Hematopoietic multipotent progenitor cell treated with erythropoietin and hydrocortisone succinate and interleukin-3 and kit ligand, for 6 days (in vitro differentiated cells): ENCODE measurements at places on chromosomes 5 and 9.

GRCh38 chr9:135714242-135715055 lies 12.5 kb downstream of the KCNT1 start:
- no peak for DNase-seq

GRCh38 chr5:131769961-131770360 lies 26.9 kb downstream of the FNIP1 start:
- no peak for DNase-seq

DNA sequence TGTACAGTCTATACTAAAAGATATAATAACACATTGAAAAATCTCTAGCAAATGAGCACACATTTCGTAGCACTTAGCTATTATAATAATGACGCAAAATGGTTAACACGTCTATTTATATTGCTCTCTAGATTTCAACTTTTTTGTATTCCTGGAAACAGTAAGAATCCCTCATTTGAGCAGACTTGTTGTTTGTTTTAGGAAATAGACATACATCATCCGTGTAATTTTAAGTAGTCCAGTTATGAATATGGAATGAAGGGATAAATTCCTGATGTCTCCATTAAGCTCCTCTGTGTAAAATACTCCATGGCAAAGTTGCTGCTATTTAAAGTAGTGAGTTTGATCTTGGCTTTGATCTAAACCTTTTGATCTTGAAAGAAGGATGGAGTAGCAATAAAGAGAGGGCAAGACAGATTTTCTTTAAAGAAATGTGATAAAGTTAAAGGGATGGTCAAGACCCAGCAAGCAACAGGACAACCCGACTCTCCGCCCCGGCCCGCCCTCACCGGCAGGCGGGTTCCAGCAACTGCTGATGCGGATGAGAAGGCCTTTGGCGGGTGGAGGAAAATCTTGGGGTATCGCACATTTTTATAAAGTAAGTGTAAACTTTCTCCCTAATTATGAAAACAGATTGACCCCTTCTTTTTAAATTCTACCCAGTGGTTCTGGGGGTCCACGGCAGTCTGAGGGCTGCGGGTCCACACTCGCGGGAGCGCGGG lies 277.4 kb downstream of the AOPEP start:
- DNase-seq, result peak; percentile 52

GRCh38 chr5:35608881-35609779 lies 8.5 kb upstream of the SPEF2 start:
- no peak for DNase-seq

GRCh38 chr5:6837519-6838110 lies 124.4 kb downstream of the TENT4A start:
- peak; percentile 33 for DNase-seq

DNA sequence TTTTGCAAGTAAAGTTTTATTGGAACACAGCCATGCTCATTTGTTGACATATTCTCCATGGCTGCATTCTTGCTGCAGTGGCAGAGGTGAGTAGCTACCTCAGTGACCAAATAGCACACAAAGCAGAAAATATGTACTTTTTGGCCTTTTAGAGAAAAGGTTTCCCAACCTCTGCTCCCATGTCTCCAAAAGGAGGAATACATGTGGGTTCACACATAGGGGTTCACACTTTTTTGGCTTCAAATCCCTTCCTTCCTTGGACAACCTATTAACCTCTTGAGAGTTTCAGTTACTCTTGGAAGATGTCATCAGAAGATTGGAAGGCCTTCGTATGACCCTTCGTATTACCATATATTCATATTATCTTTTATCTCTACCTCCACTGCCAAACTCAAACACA lies 285.1 kb upstream of the TUT7 start:
- DNase-seq, result no peak

DNA sequence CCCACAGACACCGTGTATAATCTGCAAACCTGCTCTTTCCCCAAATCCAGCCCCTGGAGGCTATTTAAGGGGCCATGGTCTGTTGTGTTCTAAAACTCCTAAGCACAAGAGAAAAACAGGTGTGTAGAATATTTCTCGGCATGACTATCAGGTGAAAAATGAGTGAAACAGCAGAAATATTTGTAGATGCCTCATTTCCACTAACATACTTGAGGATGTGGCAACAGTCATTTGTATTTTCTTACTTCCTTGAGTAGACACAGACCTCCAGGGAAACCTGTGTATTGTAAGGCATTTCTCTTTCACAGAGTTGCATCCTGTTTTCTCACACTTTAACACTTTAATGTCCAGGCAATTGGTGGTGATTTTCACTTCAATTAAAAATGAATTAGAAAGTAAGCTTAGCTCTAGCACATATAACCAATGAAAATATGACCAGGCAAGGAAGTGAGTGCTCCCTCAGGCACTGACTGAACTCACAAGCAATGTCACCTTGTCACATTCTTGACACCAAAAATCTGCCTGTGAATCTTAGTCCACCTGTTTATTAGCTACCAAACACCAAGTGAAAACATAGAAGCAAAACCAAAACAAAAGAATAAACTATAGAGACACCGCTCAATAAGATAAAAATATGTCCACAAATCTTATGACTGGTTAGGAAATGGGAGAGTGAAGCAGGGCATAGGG lies 64.4 kb downstream of the DIRAS2 start:
- no peak for DNase-seq

DNA sequence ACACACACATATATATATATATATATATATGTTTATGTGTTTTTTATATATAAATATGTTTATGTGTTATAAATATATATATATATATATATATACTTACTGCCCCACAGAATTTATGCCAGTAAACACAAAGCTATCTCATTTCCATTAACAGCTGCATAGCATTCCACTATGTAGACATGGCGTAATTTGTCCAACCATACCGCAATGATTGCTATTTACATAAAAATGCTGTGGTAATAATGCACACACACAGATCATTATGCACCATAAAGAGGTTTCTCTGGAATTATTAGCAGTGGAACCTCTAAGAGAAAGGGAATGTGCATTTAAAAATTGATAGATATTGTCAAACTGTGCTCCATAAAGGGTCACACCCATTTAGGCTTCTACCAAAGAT lies 150.1 kb downstream of the CEP120 start:
- no peak for DNase-seq

GRCh38 chr9:18014556-18014955 lies 435.7 kb downstream of the SH3GL2 start:
- DNase-seq, result no peak

DNA sequence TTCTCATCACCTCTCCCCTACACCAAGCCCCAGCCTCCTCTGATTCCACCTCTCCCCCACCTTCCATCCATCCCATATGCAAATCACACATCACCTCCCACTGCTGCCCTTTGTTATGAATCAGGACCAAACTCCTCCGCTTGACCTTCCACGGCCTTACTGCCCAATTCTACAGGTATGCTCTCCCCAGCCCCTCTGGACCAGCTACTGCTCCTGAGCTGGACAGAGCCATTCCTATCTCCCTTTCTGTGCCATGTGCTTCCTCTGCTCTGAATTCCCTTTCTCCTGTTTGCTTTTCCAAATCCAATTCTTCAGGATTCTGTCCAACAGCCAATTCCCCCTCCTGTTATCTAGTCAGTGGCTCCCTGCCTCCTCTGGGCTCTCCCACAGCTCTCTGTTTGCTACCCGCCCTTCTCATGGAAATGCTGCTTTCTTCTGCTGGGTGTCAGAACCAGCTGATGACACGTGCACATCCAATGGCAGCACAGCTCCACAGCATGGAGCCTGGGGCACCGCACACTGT lies 8.3 kb downstream of the FABP6 start:
- DNase-seq, result no peak

- DNase-seq, result no peak
These were observed 394 bp downstream of the TLR4 start for GRCh38 chr9:117704597-117704996.

- DNase-seq, result no peak
These were observed 110.5 kb upstream of the CD180 start for GRCh38 chr5:67306965-67307607.

DNA sequence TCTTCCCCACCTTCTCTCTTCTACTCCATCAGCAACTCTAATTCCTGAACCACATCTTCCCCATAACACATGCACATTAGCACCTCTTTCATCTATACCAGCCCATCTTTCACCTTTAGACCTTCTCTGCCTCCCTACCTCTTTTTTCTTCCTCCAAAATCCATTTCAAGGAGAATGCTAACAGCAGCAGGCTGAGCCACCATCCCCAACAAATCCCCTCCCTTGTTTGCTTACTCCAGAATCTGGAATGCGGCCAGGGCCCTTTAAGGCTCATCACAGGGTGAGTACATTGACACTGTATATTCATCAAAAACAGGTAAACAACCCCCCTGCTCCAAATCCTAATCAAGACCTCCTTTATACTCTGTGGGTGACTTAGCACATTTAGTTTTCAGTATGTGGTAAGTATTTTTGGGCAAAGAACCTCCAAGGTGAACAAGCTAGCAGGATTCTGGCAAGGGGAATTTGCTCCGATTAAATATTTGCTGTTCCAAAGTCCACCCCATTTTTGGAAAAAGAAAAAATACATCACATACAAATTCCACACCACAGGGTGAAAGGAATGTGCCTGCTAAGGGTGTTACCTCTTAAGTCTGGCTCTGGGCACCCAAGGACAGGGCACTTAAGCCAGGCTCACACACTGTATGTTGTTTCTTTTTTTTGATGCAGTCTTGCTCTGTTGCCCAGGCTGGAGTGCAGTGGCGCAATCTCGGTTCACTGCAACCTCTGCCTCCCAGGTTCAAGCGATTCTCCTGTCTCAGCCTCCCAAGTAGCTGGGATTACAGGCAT lies 71.4 kb downstream of the SERINC5 start:
- no peak for DNase-seq

GRCh38 chr9:99389087-99390033 lies 167.3 kb downstream of the SEC61B start:
- no peak for DNase-seq

DNA sequence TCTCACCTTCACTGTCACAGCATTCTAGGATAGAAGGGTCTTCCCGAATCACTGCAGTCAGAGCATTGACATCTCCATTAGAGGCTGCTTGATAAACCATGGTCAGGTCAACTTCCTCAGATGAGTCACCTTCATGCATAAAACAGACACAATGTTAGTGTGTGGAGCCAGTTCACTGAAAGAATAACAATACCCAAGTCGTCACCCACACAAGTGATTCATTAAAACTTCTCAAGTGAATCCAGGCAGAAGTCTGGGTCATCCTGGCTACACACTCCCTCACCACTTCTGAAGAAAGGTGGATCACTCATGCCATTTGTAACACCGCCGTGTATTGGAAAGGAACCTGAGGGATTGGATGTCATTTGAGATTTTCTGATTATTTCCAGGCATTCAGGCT lies 49.6 kb downstream of the ANKRD55 start:
- DNase-seq, result no peak

GRCh38 chr5:167317884-167318283 lies 973.6 kb upstream of the WWC1 start:
- no peak for DNase-seq

DNA sequence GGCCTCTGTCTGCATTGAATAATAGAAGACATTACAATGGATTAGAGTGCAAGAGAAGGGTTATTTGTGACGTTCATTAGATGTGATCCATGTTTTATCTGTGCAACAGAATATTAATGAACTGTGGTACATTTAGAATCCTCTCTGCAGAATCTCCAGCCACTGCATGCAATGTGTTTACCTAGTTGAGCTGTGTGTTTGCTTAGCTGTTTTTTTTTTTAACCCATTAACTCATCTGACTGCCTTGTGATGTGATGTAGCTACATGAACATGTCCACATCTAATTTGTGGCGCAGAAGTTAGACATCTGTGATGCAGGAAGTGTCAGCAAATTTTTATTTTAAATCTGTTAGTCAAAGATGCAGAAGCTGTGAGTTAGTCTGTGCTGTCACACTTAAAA lies 236.9 kb downstream of the CD180 start:
- DNase-seq, result no peak

DNA sequence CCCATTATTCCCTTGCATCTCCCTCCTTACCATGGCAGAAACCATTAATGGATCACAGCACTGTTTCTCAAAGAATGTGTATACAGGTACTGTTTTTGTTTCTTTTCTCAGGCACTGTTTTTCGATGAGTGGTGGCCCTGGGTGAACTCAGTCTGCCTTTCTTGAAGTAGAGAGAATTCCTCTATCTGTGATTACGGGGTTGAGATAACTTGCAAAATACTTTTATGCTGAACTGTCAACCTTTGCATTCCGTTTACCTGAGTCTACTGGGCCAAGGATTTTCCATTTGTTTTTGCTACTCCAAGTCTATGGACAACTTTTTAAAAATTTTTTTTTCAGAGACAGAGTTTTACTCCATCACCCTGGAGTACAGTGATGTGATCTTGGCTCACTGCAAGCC lies 82.7 kb upstream of the CLINT1 start:
- DNase-seq, result no peak

DNA sequence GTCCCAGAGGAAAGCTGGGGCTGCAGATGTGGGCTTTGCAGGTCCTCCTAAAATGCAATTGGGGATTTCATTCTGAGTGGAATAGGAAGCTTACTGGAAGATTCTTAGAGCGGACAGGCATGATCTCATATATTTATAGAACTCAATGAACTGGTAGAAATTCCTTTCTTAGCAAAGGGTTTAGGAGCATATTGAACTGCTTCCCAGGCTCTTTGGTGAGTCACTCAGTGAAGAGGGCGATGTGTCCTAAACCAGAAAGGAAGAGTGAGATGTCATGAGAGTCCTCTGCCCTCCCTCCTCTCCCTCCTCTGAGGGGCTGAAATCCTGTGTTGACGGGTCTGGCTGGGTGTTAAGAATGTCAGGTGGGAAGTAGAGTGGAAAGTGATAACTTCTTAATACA lies 26.3 kb upstream of the SEMA6A start:
- DNase-seq, result no peak

- DNase-seq, result no peak
These were observed 114.7 kb downstream of the LURAP1L start for GRCh38 chr9:12889402-12890106.

DNA sequence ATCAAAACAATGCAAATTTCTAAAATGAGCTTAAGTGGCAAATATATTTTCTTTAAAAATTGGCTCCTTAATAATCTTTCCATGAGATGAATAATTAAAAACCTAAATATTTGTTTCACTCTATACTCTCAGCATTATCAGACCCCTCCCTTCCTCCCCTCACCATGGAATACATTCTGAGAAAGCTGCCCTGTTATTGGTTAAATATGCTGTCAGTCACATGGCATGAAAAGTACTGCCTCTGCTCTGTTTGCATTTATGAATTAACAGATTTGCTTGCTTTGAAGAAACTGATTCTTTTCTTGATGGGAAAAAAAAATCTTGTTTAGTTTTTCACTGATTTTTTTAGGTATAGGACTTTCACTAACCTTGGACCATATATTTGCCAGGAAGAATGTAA lies 17.0 kb upstream of the RPS23 start:
- no peak for DNase-seq

GRCh38 chr9:34170237-34170991 lies 8.4 kb upstream of the UBAP1 start:
- DNase-seq, result no peak
